ENCODE measurements at places on chromosomes 12 and 14. TPM values are rescaled to one million over a fixed set of nuclear protein-coding genes. Genes with fewer than 3 reads are reported as not detected.

GRCh38 chr14:56594428-56594827 lies 14.8 kb downstream of the TMEM260 start:
- DNase-seq, result no peak

DNA sequence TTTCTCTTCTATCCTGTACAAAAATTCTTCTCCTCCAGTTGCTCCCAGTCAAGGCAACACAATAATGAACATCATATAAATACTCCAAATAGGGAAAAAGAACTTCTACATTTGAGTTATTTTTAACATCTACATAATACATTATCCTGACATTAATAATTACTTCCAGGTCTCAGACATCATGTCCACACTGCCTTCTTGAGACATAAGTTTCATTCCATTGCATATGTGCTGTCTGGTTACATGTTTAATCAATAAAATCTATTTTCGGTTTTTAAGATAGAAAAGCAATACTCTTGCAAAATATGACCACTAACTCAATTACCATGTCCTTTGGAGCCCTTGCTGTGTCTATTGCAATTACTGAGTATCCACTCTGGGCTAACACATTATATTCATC lies 881.9 kb downstream of the GALC start:
- no peak for DNase-seq

- DNase-seq, result no peak
Measured at GRCh38 chr12:128637642-128638606, 185.8 kb downstream of the SLC15A4 start.

DNA sequence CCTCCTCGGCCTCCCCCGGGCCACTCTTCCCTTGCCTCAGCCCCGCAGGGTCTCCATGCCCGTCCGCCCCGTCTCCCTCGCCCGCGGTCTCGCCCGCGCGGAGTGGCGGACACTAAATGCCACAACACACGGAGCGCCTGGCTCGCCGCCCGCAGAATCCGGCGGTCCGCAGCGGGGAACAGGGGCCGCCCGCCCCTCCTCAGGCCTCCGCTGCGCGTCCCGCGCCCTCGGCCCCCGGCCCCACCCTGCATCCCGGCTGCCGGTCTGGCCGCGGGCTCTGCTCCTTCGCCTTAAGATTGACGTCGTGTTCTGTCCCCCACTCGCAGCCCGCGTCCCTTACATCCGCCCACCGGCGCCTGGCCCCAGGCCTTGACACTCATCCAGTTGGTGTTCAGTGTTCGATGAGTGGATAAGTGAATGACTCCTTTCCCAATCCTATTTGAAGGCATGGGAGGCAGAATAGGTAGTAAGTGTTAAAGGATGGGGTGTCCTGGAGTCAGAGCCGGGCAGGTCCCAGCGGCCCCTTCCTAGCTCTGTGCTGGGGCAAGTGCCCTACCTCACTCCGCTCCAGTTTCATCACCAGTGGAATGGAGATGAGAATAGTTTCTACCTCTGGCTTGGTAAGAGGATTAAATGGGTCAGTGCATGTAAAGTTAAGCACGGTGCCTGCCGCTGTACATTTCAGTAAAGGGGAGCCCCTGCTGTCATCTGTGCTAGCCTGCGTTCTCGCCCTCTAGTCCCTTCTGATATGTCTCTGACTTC lies 622 bp downstream of the TECPR2 start:
- DNase-seq, result no peak

Gene ASB2
- polyA plus RNA-seq, result 33.7 TPM

Gene GZMB
- polyA plus RNA-seq, result 0.85 TPM

Data from muscle of back (tissue), 13 donors.